Activated CD8-positive, alpha-beta memory T cell treated with anti-CD3 and anti-CD28 coated beads for 4 hours (primary cell): ENCODE measurements at places on chromosomes 12 and 14.

DNA sequence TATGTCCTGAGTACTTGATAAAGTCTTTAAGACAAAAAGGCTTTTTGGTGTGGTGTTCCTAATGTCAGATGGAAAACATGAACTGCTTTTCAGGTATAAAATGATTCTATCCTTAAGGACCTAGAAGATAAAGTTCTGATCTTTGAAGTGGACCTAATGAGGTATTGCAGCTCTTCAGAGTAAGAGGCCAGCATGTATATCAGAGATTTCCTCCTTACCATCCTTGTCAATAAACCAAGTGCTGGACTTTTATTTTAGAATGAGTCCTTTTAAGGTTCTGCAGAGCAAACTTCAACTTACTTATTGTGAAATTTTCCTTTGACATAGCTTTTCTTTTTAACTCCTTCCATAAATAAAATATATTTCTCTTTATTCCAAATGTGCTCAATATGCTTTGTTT lies 50.1 kb downstream of the UNC79 start:
- no peak for DNase-seq

- DNase-seq, result no peak
Observed at GRCh38 chr12:118925826-118926225, 55.5 kb upstream of the SRRM4 start.

- no peak for DNase-seq
Observed at GRCh38 chr14:102778338-102779083, 1.3 kb downstream of the TRAF3 start.

DNA sequence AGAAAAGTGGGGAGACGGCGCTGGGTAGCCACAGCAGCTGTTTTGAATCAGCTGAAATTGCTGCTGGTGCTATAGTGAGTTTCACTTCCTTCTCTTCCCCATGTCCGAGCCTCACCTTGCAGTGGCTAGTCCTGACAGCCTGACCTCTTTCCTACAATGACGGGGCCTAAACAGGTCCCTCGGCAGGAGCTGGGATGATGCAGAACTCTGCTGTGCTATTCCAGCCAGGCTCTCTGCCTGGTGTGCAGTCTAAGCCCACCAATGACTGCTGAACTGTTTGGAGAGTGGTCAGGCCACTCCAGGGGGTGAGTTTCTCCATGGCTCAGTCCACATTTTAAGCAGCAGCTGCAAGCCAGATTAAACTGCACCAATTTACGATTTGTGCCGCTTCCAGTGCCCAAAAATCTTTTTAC lies 207.3 kb downstream of the TTC7B start:
- no peak for DNase-seq

- DNase-seq, result no peak
Observed at GRCh38 chr12:123067654-123068053, 83.2 kb downstream of the PITPNM2 start.

DNA sequence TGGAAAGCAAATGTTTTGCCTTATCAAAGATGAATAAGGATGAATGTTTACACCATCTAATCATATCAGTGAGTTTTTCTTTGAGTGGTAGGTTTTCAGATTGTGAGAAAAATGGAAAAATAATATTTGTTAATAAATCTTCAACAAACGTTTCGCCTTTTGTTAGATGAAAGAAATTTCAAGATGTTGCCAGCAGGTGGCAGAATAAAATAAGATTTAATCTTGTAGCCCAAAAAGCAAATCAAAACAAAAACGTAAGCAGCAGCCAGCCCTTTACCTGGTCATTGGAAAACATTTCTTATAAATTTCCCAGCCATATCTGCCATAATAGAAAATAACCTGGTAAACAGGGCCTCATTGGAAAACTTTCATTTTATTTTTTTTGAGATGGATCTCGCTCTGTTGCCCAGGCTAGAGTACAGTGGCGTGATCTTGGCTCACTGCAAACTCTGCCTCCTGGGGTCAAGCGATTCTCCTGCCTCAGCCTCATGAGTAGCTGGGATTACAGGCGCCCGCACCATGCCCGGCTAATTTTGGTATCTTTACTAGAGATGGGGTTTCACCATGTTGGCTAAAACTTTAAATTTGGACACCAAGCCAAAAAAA lies 15.4 kb upstream of the TMEM120B start:
- no peak for DNase-seq

- DNase-seq, result no peak
Observed at GRCh38 chr12:113093409-113094101, 37.0 kb downstream of the DTX1 start.

DNA sequence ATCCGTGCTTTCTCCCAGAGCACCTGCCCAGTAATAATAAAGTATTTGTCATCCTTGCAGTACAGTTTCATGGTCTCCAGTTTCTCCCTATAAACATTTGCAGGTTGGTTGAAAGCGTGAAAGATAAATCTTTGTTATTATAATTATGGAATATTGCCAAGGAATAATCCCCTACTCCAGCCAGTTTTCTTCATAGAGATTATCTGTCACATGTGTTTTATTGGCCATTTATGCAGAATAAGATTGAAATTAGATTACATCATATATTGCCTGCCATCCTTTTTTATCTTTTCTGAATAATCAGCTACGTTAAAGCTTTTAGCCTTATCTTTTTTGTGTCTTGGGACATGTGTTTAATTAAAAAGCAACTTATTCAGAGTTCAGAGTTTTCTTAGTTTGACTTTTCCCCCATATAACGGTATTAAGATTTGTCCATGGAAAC lies 168.0 kb downstream of the KICS2 start:
- no peak for DNase-seq

DNA sequence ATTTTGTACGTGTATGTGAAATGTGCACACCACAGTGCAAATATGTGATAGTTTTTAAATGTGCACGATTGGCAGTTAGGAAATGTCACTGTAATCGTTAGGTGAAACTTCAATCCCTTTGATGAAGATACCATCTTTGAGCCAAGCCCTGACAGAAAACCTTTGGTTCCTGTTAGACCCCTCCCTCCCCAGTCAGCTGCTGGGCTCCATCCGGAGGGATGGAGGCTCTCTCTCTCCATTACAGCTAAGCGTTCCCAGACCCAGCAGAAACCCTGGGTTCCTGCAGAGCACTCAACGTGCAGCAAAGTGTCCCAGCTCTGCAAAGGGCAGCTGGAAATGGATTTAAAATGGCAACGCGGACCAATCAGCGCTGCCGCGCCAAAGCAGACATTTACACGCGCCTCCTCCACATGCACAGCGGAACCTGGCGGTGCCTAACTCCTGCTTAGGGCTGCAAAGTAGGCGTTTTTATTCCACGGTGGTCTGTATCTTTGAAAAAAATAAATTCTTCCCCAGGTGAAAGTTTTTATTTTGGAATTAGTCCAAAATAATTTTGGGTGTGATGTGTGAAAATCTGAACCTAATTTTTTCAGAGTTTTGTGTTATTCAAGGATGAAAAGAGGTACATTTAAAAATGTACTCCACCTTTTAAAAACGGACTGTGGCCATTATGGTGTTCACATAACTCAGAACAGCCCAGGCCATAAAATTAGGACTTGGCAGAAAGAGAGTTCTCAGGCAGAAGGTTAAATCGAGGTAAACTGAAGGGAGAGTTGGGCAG lies 1.4 kb upstream of the HMGA2 start:
- no peak for DNase-seq

GRCh38 chr12:109440851-109441490 lies 36.1 kb downstream of the KCTD10 start:
- DNase-seq, result no peak

GRCh38 chr12:90991952-90992465 lies 12.8 kb downstream of the EPYC start:
- DNase-seq, result no peak

DNA sequence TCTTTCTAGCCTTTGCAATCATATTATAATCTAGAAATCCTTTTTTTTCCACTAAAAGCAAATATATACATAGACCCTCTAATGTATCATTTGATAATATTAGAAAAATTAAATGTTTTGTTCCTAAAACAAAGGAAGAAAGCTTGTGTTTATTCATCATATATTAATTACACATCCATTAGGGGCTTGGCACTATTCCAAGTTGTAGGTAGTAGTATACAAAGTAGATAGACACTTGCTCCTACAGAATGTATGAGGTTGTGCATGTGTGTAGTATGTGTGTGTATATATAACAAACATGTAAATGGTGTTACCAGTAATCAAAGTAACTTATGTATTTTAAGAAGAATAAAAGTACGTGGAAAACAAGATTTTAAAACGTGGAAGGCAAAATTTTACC lies 15.0 kb upstream of the KCNMB4 start:
- no peak for DNase-seq

DNA sequence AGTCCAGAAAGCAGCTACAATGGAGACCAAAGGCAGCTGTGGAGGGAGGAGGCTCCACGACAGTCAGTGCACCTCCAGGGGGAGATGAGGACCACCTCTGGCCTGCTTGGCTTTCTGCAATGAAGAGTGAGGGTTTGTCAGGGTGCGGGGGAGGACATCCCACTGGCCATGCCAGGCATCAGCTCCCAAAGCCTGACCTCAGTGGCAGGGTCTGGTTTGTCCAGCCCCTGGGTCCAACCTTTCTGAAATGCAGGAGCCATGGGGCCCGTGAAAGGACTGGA lies 35.2 kb downstream of the SLC6A12 start:
- no peak for DNase-seq

DNA sequence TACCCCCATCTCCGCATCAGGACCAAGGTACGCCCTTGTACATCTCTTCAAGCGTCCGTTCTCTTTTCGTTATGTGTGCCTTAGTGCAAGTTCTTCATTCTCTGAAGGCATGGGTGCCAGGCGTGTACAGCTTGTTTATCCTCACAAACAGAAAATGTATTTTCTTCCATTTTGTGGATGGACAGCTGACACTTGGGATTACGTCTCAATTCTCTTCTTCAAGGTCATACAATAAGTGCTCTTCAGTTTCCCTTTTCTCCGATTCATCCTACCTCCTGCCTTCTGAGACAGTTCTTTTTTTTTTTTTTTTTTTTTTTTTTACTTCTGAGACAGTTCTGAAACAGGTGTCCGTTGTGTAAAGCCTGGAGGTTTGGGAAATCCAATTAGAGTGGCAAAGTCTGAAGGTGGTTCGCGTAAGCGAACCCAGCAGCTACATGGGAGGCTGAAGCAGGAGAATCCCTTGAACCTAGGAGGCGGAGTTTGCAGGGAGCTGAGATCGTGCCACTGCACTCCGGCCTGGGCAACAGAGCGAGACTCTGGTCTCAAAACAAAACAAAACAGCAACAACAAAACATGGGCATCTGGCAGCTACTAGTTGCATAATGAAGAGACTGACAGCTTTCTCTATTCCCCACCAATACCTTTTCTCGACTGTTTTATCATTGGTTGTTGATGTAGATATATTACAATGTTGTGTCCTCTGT lies 734 bp downstream of the COX6A1 start:
- DNase-seq, result no peak

GRCh38 chr12:30457621-30458289 lies 237.9 kb downstream of the IPO8 start:
- no peak for DNase-seq

DNA sequence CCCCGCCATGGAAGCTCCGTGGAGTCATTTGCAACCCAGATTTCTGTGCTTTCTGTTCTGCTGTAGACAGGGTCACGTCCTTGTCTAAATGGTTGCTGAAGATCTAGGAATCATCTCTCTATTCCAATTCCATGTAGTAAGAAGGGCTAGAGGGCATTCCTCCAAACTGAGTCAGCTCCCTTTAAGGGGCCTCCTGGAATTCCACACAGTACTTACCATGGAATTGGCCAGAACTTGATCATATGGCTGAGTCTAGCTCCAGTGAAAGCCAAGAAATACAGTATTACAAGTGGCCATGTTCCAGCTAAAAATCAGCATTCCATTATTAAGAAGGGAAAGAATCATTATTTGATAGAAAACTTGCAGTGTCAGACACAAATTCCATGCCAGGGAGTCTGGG lies 171.9 kb downstream of the PRKCH start:
- DNase-seq, result no peak

- no peak for DNase-seq
Observed at GRCh38 chr14:51176839-51177238, 63.2 kb upstream of the TMX1 start.

- no peak for DNase-seq
Observed at GRCh38 chr14:53875324-53875897, 81.2 kb downstream of the BMP4 start.

- DNase-seq, result no peak
Observed at GRCh38 chr12:58309806-58310205, 368.4 kb downstream of the ATP23 start.
